ENCODE measurements at places on chromosomes 6 and 20.

GRCh38 chr6:136582711-136583471 lies 32.7 kb upstream of the MAP7 start:
- peak; percentile 76 for DNase-seq

DNA sequence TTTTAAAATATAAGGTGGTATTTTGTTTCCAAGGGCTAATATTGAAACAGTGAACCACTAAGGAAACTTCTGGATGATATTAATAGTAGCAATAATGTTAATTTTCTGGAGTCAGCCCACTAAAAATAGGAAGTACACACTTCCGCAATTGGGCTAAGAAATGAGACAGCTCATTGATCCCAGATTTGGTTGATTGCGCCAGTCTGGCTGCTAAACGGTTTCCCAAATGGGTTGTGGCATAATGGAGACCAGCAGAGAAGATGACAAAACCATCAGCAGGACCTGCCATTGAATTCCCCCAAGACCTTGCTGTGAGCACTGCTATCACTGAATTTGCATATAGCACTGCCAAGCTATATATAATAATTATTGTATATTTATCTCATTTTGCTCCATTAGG lies 71.2 kb upstream of the SGK1 start:
- DNase-seq: no peak

GRCh38 chr20:61810738-61811135 lies 254.9 kb downstream of the TAF4 start:
- DNase-seq: no peak

DNA sequence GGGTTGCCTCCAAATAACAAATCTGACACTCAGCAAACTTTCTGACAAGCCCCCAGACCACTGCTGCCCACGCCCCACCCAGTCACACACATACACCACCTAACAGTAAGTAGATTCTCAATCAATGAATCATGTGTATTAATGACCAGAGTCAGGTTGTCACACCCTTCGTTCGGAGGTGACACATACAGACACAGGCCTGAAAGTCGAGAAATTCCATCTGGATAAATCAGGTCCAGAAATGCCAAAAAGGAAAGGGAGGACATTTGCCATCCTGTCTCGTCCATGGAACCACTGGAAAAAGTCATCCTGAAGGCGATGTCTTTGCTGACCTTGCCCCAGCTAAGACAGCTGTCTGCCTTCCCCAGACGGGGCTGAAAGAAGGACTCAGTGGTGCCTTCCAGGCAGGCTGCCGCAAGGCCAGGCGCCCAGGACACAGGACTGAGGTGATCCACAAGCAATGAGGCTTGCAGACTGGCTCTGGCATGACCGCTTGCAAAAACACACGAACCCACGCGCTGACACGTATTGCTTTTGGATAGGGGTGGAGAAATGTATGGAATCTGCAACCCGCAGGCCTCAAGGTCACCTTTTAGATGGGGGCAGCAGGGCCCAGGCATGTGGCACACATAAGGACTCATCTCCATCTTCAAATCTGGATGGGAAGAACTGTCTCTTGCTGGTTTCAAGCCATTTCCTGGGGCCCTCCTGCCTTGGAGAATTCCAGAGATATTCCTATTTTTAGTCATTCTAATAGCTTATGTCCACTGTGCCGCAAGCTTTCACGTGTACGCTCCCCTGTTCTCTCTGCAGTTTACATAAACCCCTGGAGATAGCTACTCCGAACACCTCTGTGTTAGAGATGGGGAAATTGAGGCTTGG lies 9.0 kb downstream of the NFATC2 start:
- DNase-seq: peak; percentile 75

DNA sequence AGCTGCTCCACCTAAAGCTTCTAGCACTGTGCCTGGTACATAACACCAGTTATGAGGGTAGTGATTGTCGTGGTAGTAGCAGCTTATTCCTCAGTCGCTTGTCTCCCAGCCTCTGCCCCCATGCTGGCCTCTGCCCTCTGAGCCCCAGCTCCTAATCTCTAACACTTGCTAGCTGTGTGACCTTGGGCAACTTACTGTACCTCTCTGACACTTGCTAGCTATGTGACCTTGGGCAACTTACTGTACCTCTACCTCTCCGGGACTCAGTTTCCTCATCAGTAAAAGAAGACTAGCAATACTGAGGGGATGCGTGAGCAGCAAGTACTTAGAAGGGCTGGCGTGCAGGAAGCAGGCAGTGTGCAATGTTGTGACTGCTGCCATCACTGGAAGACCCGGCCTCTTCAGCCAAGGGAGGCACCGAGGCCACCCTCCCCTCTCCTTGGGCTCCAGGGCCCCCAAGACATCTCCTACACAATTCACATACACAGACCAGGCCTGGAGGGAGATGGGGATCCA lies 9.9 kb downstream of the MDFI start:
- no peak for DNase-seq

- DNase-seq: no peak
Observed at GRCh38 chr20:63633732-63634131, 6.8 kb upstream of the GMEB2 start.

Data from epithelial cell of esophagus (primary cell).